SK-MEL-5 (cell line): ENCODE measurements at places on chromosomes 7 and 10.

DNA sequence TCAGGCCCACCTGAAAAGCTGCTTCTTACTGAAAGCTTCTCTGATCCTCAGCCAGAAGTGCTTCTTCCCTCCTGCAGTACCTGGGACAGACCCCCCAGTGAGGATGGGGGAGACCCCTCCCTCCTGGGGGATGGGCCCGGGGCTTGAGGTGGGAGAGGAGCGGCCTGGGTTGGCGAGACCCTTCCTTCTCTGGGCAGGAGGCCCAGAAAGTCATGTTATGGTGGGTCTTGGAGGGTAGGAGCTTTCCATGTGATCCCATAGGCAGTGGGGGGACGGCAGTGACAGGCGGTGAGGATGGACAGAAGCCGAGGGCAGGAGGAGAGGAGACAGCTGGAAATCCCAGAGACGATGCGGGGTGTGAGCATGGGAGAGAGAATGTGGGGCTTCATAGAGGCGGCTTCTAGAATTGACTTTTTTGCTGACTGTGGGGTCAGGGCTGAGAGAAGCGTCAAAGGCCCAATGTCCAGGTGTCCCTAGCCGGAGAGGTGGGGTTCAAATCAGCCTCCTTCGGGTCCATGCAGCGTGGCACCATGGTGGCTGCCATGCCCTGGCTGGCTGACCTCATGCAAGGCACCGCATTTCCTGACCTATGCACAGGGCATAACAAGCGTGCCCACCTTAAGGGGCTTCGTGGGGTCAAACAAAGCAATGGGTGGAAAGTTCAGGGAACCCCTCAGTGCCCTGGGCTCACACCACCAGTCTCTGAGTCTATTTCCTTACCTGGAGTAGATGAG, 154.0 kb downstream of the UBE2H start:
- no peak for DNase-seq

- DNase-seq: no peak
These were observed 29.4 kb upstream of the KNDC1 start for GRCh38 chr10:133130602-133131001.

DNA sequence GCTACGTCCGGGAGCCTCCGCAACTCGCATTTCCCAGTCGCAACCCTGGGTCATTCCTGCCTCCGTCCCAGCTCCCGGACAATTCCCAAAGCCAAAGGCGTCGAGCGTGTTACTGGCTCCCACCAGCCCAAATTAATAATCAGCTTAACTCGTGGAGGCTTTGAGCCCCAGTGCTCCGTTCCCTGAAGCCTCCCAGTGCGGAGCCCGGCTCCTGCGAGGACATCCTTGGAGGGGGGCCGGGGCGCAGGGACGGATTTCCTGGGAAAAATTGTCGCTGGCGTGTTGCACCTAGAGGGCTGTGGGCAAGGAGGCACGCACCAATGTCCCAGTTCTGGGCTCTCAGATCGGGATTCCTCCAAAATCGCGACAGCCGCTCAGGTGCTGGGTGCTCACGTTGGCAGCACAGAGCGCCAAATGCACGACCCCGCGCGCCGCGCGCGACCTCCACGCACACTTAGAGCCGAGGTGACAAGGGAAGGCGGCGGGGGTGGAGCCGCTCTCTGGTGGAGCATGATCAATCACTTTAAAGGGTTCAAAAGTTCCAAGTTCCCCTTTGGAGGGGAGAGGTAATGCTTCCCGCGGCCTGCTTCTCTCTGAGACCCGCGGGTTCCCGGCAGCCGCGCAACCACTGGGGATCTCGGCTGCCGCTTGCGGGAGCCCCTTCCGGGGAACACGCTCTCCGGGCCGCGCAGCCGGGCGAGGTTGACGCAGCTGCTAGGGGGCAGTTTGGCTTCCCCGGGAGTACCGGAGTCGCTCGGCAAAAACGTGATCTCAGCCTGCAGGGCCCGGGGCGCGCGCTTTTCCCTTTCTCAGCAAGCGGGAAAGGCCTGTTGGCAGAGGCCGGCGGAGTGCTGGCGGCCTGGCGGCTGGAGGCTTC, 25.5 kb downstream of the SKIDA1 start:
- no peak for DNase-seq

GRCh38 chr7:137045573-137045972, 177.1 kb downstream of the CHRM2 start:
- no peak for DNase-seq
